ENCODE measurements at places on chromosomes 2 and 18.
A peak's percentile ranks its signal among the peaks of the same experiment; 100 is the strongest.

GRCh38 chr2:219864154-219864553 is 236.7 kb downstream of the SLC4A3 start:
- no peak for DNase-seq

GRCh38 chr2:216918088-216918680 is 58.3 kb upstream of the TNP1 start:
- DNase-seq = no peak

- no peak for DNase-seq
Observed at GRCh38 chr18:74613381-74613780, 15.7 kb downstream of the ZNF407 start.

- no peak for DNase-seq
Observed at GRCh38 chr2:205684871-205685313, 2.6 kb downstream of the NRP2 start.

GRCh38 chr18:13546638-13547037 is 179.7 kb downstream of the FAM210A start:
- no peak for DNase-seq

DNA sequence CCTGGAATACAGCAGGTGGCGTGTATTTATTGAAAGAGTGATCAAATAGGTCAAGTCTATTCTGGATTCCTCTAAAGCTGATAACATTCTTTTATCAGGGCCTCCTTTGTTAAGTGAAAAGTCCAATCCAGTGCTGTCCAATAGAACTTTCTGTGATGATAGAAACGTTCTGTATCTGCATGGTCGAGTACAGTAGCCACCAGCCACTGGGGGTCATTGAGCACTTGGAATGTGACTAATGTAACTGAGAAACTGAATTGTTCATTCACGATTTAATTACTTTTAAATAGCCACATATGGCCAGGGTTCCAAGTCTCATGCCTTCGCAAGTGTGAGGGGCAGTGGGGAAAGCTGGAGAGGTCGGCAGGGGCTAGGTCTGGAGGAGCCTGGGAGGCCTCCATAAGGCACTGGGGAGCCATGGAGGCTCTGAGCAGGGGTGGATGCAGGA is 20.5 kb downstream of the SH2D6 start:
- no peak for DNase-seq

DNA sequence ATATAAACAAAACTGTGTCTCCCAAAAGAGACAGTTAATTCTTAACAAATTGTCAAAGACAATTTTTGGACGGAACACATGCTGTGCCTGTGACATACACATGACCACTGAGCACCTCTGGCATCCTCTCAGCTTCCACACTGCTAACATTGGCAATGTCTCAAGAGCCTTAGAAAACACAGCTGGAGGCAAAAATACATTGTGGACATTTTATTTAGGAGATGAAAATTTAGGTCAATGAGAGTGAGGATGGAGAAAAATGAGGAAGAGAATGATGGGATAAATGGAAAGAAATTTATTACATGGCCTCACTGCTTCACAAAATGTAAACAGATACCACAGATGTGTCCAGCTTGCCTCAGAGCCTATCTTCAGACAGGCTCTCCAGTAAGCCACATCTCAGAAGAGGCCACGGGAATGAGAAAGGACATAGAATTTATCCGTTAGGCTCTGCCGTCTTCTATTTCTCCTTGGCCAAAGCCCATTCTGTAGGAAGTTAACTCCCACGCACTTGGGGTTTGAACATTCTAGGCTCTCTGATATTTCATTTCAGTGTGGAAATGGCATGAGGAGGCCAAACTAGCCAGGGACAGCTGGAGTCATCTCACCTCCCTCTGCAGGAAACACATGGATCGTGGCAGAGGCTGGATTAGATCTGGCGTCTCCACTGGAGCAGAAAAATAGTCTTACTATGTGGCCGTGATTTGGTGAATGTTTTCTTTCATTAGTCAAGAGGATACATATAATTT is 519.4 kb upstream of the DSEL start:
- DNase-seq = no peak

- peak; percentile 69 for DNase-seq
Observed at GRCh38 chr2:157596992-157597681, 31.5 kb downstream of the ACVR1C start.

DNA sequence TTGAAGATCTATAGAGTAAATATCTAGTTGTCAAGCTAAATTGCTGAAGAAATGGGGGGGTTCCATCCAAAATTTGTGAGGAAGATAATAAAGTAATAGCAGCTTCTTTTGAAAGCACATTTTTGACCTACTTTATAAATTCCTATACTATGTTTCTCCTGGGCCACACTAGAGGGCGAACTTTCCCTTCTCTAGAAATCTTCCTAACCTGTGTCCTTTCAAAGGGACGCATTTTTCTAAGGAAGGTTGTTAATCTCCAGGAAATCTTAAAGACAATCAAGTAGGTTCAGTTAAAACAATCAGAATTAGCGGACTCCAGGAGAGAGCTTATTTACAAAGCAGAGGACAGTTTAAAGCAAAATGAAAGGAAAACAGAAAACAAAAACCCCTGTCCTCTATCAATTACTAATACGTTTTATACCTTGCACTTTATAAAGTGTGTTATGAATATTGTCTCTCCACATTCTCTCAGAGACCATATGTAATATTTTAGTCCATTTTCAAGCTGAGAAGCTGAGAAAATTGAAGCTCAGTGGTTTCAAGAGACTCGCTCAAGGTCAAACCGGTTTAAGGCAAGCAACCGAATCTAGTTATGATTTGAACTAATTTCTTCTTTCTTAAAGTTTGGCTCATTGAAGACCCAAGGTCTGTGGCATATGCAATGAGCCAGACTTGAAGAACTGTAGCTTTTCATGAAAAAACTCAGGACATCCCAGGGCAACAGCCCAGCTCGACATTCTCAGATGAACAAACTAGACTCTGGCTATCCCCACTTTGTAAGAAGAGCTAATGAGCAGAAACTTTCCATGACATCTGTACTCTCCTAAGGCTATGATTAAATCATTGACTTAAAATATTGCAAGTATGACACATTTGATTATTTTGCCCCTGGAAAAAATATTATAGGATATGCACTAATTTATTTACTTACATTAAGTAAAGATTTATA is 273.6 kb downstream of the PAX3 start:
- DNase-seq = no peak

GRCh38 chr2:66448136-66448991 is 13.4 kb downstream of the MEIS1 start:
- DNase-seq = no peak

GRCh38 chr18:616380-616995 is 19.7 kb downstream of the CLUL1 start:
- DNase-seq = no peak

DNA sequence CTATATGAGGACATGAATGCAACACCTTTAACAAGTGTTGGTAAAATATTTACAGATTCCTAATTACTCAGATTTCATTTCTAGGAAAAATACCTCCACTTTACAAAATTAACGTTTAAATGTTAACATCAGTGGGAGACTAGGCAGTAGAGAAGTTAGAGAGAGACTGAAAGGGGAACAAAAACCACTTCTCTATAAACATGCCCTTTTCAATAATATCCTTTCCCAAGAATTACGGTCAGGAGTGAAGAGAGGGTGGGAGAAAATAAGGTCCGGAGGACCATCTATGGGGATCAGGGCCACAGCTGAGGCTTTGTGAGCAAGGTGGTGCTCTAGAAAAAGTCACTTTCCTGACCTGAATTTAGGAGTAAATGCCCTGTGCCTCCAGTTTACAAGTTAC is 65.3 kb upstream of the WIPF1 start:
- DNase-seq = no peak

DNA sequence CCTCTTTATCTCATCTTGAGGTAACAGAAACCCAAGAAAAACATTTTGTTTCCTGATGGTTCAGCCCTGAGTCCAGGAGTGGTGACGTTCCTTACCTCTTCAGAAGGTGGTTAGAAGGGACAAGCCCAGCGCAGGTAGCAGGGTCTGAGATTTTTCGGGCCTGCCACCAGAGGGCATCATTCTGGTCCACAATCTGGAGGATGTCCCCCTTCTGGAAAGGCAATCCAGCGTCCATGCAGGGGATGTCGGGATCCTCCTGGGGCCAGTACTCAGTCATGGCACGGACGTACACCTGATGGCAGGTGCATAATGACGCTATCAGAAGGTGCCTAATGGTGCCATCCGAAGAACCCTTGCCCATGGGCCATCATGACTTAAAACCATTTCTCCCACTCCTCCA is 17.7 kb downstream of the MPP4 start:
- DNase-seq = peak; percentile 31

DNA sequence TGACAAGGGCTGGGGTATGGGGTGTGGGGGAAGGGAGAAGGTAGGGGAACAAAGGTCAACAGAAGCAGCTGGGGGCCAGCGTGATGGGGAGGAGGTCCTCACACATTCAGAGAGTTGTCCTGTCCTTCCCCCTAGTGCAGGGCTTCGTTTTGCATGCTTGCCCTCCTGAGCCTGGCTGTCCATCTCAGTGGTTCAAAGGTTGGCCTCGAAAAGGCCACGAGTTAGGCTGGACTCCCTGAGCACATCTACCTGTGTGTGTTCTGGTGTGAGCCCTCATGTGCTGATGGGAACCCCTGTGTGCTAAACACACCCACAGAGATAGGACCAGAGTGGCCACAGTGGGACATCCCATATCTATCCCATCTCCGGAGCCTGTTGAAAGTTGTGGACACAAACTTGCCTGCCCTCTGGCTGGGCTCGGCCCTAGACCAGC is 51.9 kb downstream of the EPAS1 start:
- DNase-seq = no peak

GRCh38 chr2:86368161-86368824 is 30.9 kb upstream of the REEP1 start:
- peak; percentile 49 for DNase-seq

DNA sequence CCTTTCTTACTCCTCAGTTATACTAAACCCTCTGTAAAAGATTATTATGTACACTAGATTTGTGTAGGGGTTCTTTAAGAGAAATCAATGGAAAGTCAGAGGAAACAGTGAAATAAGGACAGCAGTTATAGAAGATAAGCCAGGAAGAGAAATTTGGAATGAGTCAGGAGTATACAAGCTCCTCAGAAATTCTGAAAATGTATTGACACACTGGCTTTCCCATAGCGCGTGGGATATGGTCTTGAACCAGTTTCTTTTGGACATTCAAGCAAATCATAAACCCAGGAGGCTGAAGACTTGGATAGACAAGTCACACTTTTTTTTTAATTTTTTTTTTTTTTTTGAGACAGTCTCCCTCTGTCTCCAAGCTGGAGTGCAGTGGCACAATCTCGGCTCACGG is 316.1 kb upstream of the MMADHC start:
- DNase-seq = no peak

GRCh38 chr18:63451799-63452660 is 24.7 kb upstream of the SERPINB5 start:
- no peak for DNase-seq

DNA sequence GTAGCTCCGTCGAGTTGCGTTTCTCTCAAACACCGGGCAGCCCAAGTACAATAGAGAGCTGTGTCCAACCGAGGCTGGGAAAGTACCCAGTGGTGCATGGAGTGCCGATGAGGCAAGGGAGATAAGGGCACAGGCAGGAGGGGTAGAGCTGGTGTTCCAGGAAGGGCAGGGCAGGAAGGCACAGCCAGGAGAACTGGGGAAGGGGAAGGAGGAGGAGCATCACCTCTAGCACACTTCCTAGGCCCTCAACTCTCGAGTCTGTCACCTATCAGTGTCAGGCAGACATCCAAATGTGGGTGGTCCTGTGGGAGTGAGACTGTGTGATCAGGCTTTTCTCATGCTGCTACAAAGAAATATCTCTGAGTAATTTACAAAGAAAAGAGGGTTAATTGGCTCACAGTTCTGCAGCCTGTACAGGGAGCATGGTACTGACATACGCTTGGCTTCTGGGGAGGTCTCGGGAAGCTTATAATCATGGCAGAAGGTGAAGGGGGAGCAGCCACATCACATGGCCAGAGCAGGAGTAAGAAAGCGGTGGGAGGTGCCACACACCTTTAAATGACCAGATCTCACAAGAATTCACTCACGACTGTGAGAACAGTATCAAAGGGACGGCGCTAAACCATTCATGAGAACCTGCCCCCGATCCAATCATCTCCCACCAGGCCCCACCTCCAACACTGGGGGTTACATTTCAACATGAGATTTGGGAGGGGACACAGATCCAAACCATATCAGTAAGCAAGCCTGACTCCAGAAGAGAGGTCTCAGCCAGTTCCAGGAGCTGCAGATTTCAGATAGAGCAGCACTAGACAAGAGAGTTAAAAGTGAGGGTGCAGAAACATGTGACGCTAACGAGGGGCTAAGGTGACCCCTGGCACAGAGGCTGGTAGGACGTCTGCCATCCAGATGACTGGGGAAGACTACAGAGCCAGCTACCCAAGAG is 75.7 kb downstream of the MBOAT2 start:
- no peak for DNase-seq

- DNase-seq = no peak
Observed at GRCh38 chr2:45312275-45312674, 298.8 kb downstream of the SRBD1 start.

GRCh38 chr2:129479892-129480291 is 499.6 kb upstream of the RAB6C start:
- no peak for DNase-seq

GRCh38 chr2:210584834-210585233 is 28.4 kb downstream of the CPS1 start:
- no peak for DNase-seq

DNA sequence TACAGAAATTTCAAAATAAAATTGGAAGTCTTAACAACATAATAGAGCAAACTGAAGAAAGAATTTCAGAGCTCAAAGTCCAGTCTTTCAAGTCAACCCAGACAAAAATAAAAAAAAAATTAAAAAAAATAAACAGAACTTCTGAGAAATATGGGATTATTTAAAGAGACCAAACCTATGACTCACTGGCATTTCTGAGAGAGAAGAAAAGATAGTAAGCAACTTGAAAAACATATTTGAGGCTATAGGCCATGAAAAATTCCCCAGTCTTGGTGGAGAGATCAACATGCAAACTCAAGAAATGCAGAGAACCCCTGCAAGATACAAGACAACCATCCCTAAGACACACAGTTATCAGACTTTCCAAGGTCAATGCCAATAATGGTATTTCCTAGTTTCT is 167.4 kb downstream of the RNF144A start:
- DNase-seq = no peak

GRCh38 chr2:45483997-45484396 is 127.1 kb downstream of the SRBD1 start:
- DNase-seq = no peak

DNA sequence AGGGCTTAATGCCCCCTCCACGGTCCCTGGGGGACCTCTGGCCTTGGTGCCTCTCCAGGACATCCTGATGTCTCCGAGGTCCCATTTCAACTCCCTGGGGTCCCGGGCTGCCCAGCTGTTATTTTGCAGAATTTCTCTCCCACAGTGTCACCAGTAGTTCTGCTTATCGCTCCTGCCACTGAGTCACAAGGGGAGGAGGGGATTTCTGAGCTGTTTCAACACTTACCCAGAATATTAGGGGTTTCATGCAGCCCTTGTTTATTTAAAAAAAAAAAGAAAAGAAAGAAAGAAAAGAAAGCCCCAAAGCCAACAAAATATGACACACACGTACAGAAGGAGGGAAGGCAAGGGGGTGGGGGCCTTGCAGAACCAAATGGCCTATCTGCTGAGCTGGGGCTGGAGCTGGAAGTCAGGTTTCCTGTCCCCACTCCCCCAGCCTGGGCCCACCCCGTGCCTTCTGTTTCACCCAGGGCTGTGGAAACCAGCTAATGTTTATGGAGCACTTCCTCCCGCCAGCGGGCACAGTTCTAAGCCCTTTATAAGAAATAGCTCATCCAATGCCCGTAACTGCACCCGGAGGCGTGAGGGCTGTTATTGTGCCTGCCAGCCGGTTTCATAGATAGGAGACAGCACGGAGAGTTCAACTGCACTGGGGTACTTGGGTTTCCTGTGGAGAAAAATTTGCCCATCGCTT is 8.4 kb upstream of the ARID5A start:
- DNase-seq = peak; percentile 62

- DNase-seq = no peak
Observed at GRCh38 chr2:101623031-101623521, 74.4 kb upstream of the MAP4K4 start.

- no peak for DNase-seq
Observed at GRCh38 chr2:24183366-24184069, 8.7 kb downstream of the FAM228A start.

All from activated CD8-positive, alpha-beta T cell treated with anti-CD3 and anti-CD28 coated beads, Interleukin-2, amount 10 ng/mL, durations not matched to agents 7 days and 5 days (primary cell).